ENCODE measurements at places on chromosomes 7 and 10.

DNA sequence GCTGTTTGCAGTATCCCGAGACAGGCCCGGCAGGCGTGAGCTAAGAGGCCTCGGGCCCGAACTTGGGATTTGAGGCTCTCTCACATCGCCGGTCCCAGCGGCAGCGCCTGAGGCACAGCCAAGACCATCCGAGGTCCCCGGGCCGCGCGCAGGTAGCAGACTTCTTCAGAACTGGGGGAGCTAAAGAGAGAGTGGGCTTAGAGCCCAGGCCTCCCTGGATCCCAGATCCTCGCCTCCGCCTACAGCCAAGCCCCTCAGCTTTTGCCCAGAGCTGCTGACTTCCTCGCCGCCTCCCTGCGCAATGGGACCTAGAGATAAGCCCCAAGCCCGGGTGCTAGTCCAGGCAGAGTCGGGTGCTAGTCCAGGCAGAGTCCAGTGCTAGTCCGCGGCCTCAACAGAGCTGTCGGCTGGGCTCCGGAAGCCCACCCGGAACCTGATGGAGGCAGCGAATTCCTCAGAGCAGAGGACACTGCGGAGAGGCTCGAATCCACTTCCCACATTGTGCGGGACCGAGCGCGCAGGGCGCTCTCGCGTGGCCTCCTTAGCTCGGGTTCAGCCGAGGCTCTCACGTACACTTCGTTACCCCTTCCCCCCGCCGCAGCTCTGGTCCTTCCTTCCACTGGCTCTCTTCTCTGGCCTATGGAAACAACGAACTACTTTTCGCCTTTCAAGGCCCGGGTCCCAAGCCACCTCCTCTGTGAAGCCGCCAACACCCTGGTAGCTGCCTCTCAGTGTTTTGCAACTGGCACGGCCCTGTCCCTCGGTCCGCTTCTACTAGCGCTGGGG is 5.8 kb downstream of the LBX1 start:
- DNase-seq = no peak

DNA sequence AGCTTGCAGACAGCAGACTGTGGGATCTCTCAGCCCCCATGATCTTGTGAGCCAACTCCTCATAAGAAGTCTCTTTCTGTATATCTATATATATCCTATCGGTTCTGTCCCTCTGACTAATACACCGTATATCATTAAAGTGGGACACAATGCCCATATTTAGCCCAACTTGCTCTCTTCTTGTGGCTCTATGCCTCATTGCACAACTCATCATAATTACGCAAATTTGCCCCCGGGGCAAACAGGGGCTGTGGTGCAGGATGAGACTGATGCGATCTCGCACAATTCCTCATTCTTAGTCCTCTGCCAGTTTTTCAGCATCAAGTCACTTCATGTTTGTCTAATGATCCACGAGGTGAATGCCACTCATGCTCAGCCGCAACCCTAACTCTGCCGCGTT is 183.2 kb downstream of the PRPF18 start:
- peak; percentile 35 for DNase-seq

DNA sequence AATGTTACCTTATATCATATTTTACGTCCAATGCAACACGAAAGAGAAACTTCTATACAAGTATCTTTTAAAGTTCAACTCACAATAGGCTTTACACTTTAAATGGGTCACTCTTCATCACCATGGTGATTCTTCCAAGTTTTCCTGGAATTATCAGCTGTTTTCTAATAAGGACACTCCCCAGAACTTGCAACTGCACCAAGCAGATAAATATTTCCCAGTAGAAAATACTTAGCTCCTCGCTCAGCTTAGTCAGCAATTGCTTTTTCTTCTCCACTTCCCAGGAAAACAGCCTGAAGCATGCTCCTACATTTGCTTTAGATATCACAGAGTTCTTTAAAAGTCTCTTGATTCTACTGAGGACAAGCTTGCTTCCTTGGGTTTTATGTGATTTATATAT is 25.7 kb upstream of the ADD3 start:
- DNase-seq = peak; percentile 57

GRCh38 chr7:23471106-23471859 is 992 bp upstream of the IGF2BP3 start:
- peak; percentile 78 for DNase-seq

GRCh38 chr10:101091546-101092290 is 29.9 kb downstream of the KAZALD1 start:
- no peak for DNase-seq

DNA sequence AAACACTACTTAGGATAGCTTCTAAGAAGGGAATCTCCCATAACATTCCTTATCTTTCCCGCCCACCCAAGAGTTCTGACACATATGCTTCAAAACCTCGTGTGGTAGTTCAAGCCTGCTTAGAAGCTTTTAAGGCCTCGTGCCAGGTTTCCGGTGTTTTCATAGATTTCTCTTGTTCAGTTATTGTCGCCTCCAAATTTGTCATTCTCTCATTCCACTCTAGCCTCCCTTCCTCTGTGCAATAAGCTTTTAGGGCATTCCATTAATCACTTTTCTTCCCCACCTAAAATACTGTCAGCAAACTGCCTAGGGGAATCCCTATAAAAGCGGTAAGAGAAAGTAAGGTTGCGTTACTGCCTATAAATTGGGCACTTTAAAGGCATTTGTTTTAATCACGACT is 718 bp upstream of the BPGM start:
- peak; percentile 51 for DNase-seq

GRCh38 chr10:100653957-100654781 is 91.2 kb upstream of the PAX2 start:
- DNase-seq = peak; percentile 44

- DNase-seq = no peak
These were observed 101.5 kb upstream of the TAS2R16 start for GRCh38 chr7:123096976-123097375.

DNA sequence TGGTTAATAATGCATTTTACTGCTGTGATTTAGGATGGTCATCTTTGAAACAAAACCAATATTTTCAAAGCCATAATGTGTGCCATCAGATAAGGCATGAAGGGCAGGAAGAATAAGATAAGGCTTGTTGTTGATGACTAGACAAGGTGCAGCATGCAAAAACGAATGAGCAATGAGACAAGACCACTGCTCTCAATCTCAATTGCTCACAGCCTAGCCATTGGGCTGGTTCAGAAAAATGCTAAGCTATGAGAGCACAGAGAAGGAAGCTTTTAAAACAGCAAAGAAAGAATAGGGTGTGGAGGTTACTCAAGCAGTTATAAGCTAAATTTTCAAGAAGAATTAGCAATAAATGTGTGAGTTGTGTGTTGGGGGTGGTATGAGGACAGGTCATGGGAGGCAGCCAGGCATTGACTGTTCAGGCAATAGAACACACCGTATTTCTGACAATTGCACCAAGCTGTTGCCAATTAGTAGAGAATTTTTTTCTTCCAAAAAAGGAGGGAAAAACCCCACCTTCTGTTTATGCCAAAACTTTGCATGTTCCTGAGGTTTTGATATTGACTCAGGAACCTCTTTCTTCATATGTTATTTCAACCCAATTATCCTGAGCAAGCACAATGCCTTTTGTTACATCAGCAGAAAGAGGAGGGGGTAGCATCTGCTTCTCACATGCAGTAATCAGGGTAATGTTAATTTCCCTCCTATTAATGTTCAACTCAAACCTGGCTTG is 276.5 kb downstream of the HDAC9 start:
- DNase-seq = no peak

DNA sequence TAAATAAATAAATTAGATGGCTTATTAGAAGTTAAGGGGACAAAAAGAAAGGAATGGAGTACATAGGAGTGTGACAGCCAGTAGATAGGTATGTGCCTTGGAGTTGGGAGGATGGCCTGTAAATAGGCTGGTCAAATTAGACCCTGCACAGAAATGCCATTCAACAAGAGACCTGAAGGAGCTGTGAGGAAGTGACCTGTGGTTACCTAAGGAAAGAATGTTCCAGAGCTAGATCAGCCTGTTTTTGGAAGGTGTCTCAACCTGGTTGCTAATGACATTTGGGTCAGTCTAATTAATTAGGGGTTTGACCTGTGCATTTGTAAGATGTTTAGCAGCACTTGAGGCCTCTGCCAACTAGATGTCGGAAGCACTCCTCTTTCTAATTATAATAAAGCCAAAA is 315.3 kb upstream of the PLXDC2 start:
- DNase-seq = no peak

- no peak for DNase-seq
These were observed 178.2 kb upstream of the NAMPT start for GRCh38 chr7:106462914-106463482.

GRCh38 chr10:28365840-28366239 is 63.0 kb upstream of the MPP7 start:
- DNase-seq = no peak

DNA sequence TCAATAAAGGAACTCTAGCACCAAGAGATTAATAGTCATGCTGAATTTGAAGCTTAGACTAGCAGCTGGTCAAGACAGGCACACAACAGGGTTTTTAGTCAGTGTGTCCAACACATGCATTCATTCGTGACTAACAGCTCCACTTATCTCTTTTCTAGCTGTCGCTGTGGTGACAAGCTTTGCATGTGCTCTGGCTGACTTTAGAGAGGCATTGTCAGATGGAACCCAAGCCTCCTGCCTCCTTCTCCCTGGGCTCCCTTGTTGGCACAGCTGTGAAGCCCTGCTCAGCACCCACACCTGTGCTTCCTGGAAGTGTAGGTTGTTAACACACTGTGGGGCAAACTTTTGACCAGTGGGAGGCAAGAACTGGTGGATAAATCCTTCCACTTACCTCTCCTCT is 9.8 kb upstream of the AGK start:
- DNase-seq = no peak

GRCh38 chr7:64630496-64630895 is 35.4 kb upstream of the ZNF107 start:
- peak; percentile 32 for DNase-seq

DNA sequence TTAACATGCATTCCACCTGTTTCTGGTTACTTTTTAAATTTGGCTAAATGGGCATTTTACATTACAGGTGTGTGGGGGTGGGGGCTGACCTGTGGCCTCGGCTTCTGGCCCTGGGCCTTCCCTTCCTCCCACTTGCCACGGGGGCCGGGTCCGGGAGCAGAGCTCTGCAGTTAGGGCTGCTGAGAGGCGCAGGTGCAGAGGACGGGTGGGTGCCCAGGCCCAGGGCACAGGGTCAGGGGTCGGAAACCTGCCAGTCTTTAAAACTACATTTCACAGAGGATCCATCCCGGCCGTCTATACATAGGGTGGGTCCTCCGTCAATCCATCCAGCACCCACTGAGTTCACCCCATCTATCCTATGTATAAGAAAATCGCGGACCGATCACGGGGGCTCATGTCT is 106.5 kb upstream of the INSIG1 start:
- no peak for DNase-seq

DNA sequence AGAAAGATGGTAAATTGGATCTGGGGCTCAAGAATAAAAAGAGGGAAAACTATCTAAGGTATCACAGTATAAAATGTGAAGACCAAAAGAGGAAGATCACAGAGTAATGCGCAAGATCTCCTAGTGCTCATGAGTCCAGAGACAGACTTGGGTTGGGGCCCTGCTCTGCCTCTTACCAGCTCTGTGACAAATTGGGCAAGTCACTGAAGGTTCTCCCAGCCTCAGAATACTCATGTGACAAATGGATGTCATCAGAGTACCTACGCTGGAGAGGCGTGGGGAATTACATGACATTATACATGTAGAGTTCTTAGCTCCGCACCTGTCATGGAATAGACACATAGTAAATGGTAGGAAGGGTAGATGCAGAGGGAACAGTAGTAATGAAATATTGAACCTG is 124.4 kb downstream of the DOCK4 start:
- no peak for DNase-seq

DNA sequence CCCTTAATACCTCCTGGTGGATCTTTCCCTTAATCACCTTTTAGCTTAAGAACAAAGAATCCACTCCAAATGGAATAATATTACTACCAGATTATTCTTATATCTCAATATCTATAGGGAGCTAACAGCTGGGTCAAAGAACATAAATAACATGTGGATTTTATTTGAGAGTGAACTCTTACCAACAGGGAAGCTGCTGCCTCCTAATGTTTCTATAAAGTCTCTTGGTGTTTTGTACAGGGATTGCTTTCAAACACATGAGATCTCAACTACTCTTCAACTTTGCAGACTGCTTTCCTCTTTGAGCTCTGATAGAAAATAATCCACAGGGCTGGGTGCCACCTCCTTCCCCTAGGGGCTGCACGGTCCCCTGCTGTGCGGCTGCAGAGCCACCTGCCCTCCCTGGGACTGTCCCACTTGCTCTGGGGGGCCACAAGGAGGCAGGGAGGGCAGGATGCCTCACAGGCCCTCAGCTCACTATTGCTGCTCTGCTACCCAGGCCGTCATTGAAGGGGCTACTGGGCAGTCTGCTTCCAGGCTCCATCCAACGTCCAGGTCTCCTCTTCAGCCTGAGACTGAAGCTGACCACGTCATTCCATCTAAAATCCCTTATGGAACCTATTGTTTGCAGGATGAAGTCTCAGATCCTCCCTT is 191.2 kb downstream of the CXCL12 start:
- no peak for DNase-seq

GRCh38 chr7:122035876-122036275 is 108.2 kb downstream of the AASS start:
- DNase-seq = no peak

DNA sequence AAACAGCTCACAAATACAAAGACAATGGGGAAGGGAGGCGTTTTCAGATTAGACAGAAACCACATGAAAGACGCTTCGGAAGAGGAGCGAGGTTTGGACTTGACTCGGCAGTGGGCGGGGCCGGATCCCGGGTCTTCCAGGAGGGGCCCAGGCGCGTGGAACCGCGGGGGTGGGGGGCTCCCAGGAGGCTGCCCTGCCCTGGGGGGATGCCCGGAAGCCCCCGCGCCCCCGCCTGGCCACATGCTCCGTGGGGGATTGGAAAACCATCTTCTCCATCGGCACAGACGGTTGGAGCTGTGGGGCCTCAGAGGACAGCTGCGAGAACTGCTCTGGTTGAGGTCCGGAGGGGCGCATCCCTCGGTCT is 186.0 kb upstream of the SHH start:
- no peak for DNase-seq

DNA sequence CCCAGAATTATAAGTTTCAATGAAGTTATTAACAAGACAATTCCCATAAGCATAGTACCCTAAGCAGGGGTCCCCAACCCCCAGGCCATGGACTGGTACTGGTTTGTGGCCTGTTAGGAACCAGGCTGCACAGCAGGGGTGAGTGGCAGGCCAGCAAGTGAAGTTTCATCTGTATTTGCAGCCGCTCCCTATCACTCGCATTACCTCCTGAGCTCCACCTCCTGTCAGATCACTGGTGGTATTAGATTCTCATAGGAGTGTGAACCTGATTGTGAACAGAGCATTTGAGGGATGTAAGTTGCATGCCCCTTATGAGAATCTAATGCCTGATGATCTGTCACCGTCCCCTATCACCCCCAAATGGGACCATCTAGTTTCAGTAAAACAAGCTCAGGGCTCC is 36.0 kb upstream of the KIAA1217 start:
- no peak for DNase-seq

DNA sequence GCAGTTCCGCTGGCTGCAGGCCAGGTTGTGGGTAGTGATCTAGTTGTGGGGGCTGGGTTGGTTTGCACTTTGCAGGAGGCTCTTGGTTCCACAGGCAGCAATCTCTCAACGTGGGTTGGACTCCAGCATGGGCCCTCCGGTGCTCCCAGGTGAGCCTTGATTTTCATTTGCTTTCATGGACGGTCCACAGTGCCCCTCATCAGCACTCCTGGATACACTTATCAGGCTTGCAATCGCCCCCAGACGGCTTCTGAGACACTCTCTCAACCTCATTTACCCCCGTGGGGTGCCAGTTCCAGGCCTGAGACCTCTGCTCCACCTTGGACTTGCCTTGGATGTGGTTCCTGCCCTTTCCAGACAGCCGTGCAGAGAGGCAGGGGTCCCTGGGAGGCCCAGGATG is 31.3 kb upstream of the ZNF273 start:
- DNase-seq = no peak
